ENCODE measurements at places on chromosomes 6 and 20. TPM values are rescaled to one million over a fixed set of nuclear protein-coding genes. Genes with fewer than 3 reads are reported as not detected.

Gene FAM184A
- 7.0 TPM for total RNA-seq

Gene IDH3B
- total RNA-seq: 109 TPM

- no peak for DNase-seq
Measured at GRCh38 chr20:52614051-52614863, 357.9 kb upstream of the TSHZ2 start.

DNA sequence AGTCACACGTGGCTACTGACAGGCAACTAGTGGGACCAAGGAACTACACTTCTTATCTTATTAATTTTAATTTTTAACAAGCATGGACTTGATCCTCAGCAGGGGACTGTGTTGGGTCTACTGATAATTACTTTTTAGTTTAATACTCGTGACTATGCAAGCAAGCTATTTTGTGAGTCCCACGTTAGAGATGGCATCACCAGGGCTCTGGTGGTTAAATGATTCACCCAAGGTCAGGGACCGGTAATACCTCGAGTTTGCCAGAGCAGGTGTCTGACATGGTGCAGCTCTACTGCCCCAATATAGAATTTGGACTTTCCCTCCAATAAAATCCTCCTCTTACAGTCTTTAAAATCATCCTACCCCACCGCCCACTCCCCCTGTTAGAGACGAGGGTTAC, 98.6 kb upstream of the RIN2 start:
- DNase-seq: no peak

- no peak for DNase-seq
Measured at GRCh38 chr6:34389034-34389433, 3.4 kb downstream of the NUDT3 start.

- DNase-seq: no peak
Measured at GRCh38 chr20:41038878-41039404, 10.3 kb downstream of the TOP1 start.

GRCh38 chr6:98828941-98829411, 5.4 kb upstream of the POU3F2 start:
- no peak for DNase-seq

- DNase-seq: no peak
Measured at GRCh38 chr6:14305624-14306023, 188.1 kb downstream of the CD83 start.

Gene GSTA2
- not detected for total RNA-seq

GRCh38 chr6:158849899-158850806, 31.0 kb upstream of the EZR start:
- DNase-seq: peak; percentile 68

Gene ZSCAN26
- 24.6 TPM for total RNA-seq

GRCh38 chr6:139748353-139749146, 374.1 kb upstream of the CITED2 start:
- no peak for DNase-seq

Gene UNC5CL
- 3.0 TPM for total RNA-seq

- no peak for DNase-seq
Measured at GRCh38 chr6:156016186-156016976, 560.7 kb upstream of the NOX3 start.

DNA sequence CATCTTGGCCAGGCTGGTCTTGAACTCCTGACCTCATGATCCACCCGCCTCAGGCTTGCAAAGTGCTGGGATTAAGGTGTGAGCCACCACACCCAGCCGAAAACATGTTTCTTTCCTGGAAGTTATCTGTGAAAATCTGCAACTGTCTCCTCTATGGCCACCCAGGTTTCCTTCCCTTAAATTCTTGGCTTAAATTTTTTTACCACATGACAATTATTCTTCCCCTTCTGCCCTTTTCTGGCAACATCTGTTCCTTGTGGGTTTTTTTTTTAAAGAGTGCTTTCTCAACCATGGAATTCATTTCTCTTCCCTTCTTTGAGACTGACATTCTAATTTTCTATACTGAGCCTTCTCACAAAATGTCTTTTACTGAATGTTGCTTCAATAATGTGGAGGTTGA, 59.6 kb downstream of the DOK5 start:
- DNase-seq: peak; percentile 4

DNA sequence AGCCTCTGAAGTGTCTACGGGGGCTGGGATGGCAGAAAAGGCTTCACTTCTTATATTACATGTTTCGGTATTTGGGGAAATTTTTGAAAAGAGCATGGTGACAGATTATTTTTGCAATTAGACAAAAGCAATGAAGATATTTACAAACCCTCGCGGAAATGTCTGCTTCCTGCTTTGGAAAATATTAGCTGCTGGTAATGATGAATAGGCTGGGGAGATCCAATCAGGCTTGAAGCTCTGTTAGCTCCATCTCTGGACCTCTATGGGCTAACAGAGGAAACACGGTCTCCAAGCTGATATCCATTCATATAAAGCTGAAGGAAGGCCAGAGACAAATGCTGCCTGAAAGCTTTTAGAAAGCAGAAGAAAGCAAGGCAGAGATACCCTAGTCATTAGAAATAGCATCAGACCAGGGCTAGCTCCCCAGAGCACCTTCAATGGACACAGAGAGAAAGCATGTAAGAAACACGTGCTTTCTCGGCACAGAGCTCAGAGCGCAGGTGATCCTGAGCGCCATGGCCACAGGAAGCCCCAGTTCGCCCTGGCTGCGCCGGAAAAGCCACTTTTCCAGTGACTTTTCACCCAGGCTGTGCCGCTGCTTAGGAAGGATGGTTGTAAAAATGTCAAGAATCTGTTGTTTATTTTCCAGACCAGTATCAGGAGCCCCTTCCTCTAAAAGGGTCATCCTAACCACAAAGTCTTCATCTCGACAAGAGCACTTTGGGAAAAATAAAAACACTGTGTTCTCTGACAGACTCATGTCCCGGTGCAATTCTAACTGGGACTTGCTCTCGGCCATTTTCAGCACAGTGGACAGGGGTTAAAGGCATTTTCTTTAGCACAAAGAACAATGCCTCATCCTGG, 68.5 kb upstream of the NFATC2 start:
- DNase-seq: no peak

GRCh38 chr6:25369433-25370177, 90.4 kb downstream of the CARMIL1 start:
- peak; percentile 81 for DNase-seq

Gene TINAG
- total RNA-seq: 0.04 TPM

Gene ENPP1
- 13.7 TPM for total RNA-seq

DNA sequence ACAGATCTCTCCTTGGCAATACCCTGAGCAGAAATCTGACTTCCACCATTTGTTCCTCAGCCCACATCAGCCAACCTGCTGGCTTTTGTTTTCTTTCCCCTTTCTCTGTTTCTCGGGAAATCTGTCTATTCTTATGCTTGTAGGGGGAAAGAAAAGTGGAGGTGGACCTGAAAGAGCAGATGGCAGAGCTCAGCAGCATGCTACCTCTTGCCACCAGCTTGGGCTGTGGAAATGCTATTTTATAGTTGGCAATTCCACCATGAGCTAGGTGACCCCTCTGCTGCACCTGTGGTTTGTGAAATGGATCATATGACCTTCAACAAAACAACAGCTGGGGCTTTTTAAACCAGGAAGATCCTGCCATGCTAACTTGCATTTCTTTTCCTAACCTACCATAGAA, 6.8 kb upstream of the SPATS1 start:
- DNase-seq: no peak

DNA sequence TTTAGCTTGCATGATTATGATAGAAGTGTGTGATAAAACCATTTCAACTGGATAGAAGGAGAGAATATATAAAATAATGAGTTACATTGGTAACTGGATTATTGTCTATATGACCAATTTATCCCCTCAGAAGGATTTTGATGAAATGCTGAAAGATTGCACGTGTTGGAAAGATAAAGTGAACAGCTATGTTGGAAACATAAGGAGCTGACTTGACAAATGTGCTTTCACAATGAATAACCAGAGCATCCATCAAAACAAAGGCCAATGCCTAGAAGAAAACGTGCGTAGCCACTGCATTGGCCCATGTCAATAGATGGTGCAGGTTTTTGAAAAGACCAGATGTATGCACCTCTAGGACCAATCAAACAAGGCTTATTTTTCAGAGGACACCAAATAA, 168.8 kb downstream of the TMEM200A start:
- DNase-seq: no peak

Gene HMGCLL1
- total RNA-seq: 9.2 TPM

Gene DEFB114
- total RNA-seq: not detected

Gene DSP
- 1.4 TPM for total RNA-seq

Gene SERPINB6
- total RNA-seq: 55.3 TPM

GRCh38 chr6:42197555-42198362, 3.0 kb upstream of the GUCA1B start:
- no peak for DNase-seq

Gene EYA4
- 28.8 TPM for total RNA-seq

Gene MYLK2
- 39.5 TPM for total RNA-seq

Gene ZNF322
- 23.0 TPM for total RNA-seq

- no peak for DNase-seq
Measured at GRCh38 chr20:62624325-62624690, 18.0 kb upstream of the SLCO4A1 start.

- no peak for DNase-seq
Measured at GRCh38 chr20:41124451-41125094, 12.8 kb upstream of the PLCG1 start.

DNA sequence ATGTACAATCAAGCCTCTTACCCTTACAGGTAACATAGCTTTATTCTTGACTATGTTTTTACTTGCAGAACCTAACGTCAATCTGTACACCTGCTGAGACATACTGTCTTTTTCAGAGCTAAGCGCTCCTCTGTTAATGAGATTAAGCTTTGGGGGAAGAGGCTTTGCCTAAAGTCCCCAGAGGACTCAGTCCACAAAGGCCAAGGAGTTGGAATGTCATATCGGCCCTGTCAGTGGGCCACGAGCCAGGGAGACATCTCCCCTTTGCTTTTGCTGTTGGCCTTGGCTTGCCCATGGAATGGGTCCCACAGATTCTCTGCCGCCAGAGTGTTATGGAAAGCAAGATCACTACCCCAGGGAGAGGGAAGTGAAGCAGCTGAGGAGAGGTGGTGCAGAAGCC, 64.1 kb upstream of the SOX4 start:
- DNase-seq: no peak

Gene TREML2
- total RNA-seq: 0.09 TPM

Gene ADGRF1
- total RNA-seq: not detected

GRCh38 chr6:121886223-121886830, 450.9 kb downstream of the GJA1 start:
- no peak for DNase-seq

Gene TFAP2D
- total RNA-seq: not detected

Gene HLA-DQB1
- total RNA-seq: 3.8 TPM

DNA sequence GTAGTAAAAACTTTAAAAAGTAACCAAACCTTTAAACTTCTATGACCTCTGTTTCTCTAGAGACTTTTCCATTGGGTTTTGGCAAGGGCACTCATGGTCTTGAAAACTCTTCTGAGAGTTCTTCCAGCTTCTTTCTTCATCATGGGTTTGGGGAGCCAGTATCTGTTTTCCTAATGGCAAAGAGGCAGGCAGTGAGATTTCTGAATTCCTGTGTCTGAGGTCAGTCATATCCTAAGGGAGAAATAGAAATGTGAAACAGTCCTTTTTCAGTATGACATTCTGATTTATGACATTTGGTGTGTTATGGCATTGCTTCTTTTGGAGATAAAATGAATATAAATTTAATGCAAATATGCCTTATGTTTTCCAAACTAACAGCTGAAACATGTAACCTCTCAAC, 518.5 kb upstream of the MARCKS start:
- peak; percentile 31 for DNase-seq

DNA sequence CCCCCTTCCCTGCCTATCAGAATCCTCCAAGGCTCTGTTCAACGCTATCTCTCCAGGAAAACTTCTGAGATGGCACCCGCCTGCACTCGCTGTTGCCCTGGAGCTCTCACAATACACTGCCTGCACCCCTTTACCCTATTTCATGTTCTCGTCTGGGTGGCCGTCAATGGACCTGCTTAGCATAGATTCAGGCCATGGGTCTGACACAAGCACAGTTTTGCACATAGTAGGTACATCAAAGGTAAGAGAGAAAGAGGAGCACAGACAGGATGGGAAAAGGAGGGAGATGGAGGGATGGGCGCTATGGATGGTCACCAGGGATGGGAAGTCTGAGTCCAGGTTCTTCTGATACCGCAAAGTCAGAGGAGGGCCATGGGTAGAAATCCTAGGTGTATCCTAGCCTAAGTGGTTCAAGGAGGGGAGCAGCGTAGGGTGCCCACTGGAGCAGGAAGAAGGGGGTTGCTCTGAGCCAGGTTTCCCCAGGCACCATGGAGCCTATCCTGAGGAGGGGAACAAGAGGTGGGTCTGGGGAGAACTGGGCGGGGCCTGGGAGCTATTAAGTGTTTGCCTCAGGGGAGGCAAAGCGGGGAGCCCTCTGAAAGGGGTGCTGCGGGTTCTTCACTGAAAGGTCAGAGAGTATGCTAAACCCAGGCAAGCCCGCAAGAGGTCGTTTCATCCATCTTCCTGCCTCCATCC, 89.3 kb downstream of the MRPL14 start:
- DNase-seq: no peak

Gene BPI
- total RNA-seq: 0.40 TPM

GRCh38 chr6:157557559-157557958, 176.6 kb downstream of the ZDHHC14 start:
- DNase-seq: no peak

Gene MAP1LC3A
- total RNA-seq: 21.2 TPM

DNA sequence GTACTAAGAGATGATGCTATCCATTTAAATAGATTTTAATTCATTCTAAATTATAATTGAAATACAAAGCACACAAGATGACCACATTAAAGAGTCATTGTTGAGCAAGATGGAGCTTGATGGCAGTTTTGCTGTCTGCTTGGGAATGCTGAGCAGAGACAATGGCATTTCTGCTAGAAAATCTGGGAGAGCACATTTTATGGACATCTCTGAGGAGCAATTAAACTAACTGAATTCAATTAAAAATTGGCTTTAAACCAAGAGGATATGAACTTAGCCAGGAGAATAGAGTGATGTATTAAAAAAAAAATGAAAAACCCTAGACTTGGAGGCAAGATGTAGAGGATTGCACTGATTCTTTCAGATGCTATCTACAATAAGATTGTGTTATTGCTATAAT, 19.1 kb upstream of the ADGRB3 start:
- DNase-seq: no peak

Gene GPR6
- not detected for total RNA-seq

Gene PPIL6
- total RNA-seq: 5.9 TPM

DNA sequence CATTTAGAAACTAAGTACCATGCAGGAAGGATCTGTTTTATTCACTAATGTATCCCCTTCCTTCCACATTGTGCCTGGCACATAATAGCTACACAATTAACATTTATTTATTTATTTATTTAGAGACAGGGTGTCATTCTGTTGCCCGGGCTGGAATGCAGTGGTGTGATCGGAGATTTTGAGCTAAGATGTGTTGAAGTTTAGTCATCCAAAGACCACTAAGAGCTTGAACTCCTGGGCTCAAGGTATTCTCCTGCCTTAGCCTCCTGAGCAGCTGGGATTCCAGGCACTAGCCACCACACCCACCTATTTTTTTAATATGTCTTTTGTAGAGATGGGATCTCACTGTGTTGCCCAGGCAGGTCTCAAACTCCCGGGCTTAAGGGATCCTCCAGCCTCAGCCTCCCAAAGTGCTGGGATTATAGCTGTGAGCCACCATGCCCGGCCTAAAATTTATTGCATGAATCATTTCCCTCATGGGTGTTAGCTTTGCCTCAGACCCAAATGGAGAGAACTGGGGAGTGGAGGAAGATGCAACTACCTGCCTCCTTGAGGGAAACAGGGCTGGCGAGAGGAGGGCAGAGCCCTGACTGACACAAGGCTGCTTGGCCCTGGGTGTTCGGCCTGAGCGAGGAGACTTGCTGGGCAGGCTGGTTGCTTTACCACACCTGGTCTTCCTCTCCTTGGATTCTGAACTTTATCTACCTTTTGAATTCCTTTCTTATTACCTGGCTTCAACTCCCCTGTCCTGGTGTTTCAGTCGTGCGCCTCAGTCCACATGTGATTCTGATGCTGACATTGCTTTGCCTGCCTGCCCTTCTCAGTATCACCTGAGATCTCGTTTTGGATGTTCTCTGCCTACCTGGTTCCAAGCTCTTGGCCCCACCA, 1.7 kb upstream of the DYNLT1 start:
- DNase-seq: no peak

Gene SH3BGRL2
- 8.5 TPM for total RNA-seq
